Effector CD4-positive, alpha-beta T cell (primary cell): ENCODE measurements at places on chromosomes 6 and 20.

DNA sequence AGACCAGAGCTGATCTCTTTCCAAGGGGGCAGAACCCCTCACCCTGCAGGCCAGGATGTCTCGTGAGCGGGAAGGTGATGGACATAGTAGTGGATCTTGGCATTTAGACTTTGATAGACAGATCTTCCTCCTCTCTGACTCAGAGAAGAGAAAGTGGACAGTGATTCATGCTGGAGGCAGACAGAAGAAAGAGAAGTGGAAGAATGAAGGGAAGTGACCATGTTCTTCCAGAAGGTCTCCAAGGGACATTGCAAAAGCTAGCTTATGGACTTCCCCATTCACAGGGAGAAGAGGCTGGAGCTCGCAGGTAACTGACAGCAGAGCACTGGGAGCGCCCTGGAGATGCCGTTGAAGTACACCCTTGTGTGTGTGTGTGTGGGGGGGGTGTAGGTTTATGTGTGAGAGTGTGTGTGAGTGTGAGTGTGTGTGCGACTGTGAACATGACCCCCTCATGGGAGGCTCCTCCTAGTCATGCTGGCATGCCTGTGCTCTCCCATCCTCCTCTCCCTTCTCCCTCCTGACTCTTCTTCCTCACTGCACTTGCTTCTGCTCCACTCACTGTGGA is 8.0 kb upstream of the RAET1L start:
- DNase-seq = no peak

DNA sequence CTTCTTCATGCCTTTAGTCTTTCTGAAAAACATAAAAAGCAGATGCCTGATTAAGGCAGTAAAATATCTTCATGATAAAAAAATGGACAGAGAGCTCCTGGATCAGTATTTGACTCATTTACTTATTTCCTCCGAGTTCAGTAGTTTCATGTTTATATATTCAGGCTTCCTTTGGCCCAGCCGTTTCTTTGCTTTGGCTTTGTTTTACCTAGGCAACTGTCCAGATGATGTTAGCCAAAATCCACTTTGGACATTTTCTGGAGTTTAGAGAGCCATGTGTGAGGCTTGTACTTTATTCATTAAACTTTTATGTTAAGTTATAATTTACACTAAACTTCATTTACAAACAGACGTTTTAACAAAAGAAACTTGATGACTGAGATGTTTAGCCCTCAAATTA is 307.1 kb upstream of the RSPO3 start:
- DNase-seq = no peak

DNA sequence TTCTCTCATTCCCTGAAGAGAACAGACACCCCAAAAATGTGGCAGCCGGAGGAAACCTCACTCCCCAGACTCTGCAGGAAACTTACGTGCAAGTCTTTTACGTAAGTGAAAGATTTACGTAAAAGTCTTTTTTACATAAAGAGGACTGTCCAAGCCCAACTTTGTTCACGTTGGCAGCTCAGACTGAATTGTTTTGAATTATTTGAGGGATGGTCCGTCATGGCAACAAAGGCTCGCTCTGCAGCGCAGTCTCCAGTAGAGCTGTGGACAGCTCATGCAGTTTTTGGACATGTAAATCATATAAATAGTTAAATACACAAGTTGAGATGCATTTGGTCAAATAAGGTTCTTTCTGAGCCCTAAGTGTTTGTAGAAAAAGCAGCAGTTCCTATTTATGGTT is 394.8 kb downstream of the QKI start:
- DNase-seq = no peak

DNA sequence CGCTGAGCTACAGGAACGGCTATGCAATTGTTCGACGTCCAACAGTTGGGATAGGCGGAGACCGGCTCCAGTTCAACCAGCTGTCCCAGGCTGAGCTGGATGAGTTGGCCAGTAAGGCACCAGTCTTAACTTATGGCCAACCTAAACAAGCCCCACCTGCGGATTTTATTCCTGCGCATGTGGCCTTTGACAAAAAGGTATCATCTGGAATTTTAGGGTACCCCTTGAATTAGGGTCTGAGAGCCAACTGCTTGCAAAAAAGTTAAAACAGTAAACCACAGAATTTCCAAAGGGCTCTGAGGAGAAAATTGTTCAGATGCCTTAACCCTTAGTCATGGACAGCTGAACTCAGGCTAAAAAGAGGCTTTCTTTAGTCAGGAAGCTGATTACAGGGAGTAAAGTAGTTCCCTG is 3.8 kb downstream of the EFHC1 start:
- DNase-seq = no peak

- no peak for DNase-seq
Measured at GRCh38 chr6:144178323-144178722, 28.0 kb downstream of the STX11 start.

DNA sequence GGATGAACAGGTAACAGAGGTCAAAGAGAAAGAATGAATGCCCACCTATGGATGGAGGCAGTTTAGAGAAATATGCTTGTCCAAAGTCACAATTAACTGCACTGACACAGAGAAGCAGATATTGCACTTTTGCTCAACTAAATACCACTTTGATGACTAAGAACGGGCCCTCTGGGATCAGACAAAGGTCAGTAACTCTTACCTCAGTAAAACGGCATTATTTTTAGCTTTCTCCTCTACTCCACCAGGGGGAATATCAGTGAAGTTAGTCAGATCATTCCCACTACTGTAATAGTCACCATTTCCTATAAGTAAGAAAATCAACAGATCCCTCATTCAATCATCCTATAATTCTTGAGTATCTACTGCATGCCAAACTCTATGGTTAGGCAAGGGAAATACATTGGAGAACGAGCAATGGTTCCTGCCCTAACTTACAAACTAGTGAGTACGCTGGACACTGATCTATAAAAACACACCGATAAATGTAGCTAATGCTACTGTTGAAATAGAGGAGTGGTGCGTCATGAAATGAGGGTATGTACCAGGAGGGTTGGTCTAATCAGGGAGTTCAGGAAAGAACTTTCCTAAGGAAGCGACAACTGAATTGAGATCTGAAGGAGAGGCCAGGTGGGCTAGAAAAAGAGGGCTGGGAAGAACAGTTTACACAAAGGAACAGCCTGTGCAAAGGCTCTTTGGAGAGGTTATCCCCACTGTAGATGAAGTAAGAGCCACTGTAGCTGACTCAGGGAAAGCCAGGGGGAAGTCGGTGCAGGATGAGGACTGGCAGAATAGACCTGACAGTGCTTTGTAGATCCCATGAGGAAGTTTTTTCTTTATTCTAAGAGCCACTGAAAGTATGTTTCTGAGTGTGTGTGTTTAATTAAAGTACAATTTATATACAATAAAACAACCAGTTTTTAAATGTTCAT is 9.2 kb downstream of the ECI2 start:
- no peak for DNase-seq

- no peak for DNase-seq
Measured at GRCh38 chr20:4782378-4782772, 60.7 kb downstream of the PRND start.

DNA sequence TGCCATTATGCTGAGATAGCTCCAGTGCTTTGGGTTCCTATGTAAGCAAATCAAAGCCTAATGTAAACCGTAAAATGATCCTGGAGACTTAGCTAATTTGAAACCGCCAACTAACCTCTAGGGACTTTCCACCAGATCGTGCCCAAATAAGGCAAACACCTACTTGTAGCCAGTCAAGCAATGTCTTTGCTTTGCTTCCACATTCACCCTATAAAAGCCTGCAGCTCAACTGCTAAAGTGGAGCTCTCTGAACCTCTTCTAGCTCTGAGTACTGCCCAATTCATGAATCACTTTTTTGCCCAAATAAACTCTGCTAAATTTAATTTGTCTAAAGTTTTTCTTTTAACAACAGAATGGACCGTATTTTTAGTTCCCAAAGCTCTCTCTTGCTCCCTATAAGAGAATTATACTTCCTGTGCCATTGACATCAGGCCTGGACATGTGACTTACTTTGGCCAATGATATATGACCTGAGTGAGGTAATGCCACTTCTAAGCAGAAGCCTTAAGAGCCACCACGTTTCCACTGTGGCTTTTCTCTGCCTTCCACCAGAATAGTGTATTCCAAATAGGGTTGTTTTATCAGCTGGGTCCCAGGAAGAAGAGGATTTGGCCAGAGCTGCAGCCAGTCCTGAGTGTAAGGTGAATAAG is 34.8 kb upstream of the PSMF1 start:
- DNase-seq = no peak

GRCh38 chr6:150256618-150257272 is 112.1 kb upstream of the IYD start:
- DNase-seq = no peak

- no peak for DNase-seq
Measured at GRCh38 chr6:12849809-12850198, 133.2 kb downstream of the PHACTR1 start.

GRCh38 chr20:31923388-31924331 is 28.2 kb downstream of the PDRG1 start:
- no peak for DNase-seq

GRCh38 chr20:8853805-8854338 is 215.0 kb upstream of the PLCB4 start:
- no peak for DNase-seq

GRCh38 chr20:36865076-36865860 is 10.7 kb upstream of the TLDC2 start:
- DNase-seq = no peak

- DNase-seq = peak; percentile 57
Measured at GRCh38 chr6:13711324-13711732, 307 bp downstream of the RANBP9 start.

- no peak for DNase-seq
Measured at GRCh38 chr20:63973160-63973479, 3.4 kb upstream of the ZNF512B start.

GRCh38 chr6:144939921-144940320 is 654.8 kb downstream of the UTRN start:
- DNase-seq = no peak
